HTR-8/SVneo (cell line): ENCODE measurements at places on chromosomes 6 and 20.

DNA sequence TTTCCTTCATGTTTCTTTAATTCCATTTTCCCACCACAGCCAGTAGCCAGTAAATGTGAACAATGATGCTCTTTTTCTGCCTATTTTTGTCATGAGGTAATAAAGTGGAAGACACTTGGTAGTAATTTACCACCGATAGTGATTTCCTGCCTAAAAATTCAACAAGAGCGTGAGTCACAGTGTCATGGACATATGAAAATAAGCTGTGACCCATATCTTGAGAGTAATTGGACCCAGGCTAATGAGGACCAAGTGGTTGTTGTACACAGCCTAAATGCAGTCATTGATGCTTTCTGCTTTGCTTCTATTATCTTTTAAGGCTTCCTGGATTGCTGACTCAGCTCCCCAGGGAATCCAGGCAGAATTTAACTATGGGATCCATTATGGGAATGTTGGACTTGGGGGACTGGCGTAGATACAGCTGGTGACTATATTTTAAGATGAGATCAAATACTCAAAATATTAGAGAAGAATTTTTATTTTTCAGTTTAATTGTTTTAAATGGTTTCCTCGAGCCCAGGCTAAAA lies 265.9 kb upstream of the FERMT1 start:
- DNase-seq = no peak

DNA sequence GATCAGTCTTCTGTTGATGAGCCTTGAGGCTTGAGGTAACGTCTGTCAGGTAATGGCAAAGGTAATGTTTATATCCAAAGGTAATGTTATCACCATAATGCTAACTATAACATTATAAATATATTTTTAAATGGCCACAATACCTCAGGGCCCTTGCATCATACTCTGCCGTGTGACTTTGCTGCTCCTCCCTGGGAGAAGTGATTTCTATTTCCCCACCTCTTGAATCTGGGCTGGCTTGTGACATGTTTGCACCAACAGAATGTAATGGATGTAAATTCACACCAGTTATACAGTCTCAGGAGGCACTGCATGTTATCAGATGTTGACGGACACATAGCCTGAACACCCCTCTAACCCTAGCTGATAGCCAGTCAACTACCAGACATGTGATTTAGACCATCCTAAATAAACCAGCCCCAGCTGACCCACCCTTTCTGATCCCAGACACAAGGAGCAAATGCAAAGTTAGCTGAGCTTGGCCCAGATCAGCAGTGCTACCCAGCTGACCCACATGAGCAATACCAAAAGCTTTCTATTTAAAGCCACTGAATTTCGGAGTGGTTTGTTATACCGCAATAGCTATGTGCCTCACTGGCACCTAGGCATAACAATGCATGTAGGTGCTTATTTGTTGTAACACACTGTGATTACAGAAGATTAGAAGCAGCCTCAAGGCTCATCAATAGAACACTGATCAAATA lies 93.8 kb upstream of the SIRPA start:
- DNase-seq = no peak

DNA sequence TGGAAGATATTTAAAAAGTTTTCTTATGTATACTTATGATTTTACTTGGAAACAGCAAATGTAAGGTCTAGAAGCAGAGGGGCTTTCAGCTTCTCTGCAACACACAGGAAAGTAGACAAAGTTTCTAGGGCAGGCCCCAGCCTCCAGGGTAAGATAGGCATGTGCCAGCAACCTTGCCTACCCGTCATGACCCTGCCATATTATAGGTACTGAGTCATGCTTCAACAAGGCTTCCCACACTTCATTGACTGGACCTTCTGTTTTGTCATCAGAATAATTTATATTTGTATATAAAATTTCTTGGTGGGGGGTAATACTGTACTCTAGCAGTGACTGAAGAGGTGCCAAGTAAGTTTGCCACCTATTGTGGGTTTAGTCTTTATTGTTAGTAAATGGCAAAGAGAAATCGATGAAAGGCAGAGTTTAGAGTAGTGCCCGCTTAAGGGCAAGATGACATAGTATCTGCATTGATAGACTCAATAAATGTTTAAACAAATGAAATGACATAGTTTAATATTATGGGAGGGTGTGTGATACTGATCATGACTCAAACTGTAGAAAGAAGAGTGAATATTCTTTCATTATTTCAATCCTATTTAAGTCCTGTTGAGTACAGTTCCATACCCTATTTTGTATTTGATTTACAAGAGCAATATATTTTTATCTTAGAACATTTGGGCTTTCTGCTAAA lies 95.6 kb downstream of the JARID2 start:
- DNase-seq = no peak

- no peak for DNase-seq
Measured at GRCh38 chr6:140636271-140636907, 1261.9 kb upstream of the CITED2 start.

- DNase-seq = no peak
Measured at GRCh38 chr20:37461405-37461804, 59.6 kb upstream of the NNAT start.

- no peak for DNase-seq
Measured at GRCh38 chr6:22558288-22558882, 11.0 kb upstream of the HDGFL1 start.

DNA sequence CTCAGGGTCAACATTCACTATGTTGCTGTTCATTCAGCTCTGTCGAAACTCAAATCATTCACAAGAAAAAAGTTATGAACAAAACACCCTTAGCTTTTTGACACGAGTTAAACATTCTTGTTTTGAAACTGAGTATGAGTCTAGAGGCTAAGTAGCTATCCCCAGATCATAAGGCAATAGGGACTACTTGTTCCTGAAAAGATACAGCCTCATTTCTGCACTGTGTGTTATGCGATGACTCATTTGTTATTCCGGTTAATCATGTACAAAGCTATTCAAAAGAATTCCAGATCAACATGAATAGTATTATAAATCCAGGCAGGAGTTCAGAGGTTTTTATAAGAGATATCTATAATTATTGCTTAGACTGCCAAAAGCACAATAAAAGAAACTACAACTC lies 908.0 kb downstream of the QKI start:
- peak; percentile 29 for DNase-seq

- DNase-seq = no peak
Measured at GRCh38 chr20:50735813-50736212, 4.4 kb downstream of the PARD6B start.

DNA sequence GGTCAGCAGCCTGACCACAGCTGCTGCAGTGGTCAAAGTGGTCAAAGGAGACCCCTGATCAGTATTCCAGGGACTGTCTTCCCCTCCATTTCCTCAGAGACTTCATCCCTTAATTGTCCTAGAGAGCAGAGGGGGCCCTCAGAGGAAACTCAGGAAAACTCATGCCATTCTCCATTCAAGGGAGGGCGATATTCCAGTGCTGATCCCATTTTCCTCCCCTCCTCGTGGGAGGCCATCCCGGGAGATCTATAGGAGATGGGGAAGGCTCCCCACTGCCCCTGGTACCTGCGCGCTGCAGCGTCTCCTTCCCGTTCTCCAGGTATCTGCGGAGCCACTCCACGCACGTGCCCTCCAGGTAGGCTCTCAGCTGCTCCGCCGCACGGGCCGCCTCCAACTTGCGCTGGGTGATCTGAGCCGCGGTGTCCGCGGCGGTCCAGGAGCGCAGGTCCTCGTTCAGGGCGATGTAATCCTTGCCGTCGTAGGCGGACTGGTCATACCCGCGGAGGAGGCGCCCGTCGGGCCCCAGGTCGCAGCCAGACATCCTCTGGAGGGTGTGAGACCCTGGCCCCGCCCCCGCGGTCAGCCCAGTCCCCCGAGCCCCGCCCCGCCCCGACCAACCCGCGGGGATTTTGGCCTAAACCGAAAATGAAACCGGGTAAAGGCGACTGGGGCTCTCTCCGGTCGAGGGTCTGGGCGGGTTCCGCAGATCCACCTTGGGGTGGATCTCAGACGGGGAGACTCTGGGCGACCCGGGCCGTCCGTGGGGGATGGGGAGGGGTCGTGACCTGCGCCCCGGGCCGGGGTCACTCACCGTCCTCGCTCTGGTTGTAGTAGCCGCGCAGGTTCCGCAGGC lies 878 bp downstream of the HLA-C start:
- peak; percentile 18 for DNase-seq
